ENCODE measurements at places on chromosomes 4 and X.

DNA sequence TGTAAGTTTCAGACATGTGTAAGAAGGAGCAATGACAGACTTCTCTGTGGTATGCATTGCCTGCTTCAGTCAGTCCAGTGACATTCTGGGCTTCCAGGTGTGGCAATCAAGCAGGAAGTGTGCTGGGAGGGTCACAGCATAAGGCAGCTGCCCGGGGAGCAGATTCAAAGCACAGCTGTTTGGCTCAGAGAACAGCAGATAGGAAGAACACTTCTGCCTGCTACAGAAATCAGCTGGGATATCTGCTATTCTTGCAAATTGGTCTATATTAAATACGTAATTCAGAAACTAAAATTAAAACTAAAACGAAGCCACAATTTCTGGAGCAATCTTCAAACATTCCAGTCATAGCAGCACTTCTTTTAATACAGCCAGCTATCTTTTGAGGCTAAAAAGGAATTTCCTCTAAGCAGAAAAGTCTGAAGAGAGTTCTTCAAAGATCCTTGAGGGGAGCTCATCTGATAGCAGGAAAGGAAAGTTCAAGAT is 47.5 kb upstream of the GALNT7 start:
- no peak for DNase-seq

GRCh38 chr4:19472666-19473065 is 779.0 kb upstream of the SLIT2 start:
- DNase-seq = no peak

DNA sequence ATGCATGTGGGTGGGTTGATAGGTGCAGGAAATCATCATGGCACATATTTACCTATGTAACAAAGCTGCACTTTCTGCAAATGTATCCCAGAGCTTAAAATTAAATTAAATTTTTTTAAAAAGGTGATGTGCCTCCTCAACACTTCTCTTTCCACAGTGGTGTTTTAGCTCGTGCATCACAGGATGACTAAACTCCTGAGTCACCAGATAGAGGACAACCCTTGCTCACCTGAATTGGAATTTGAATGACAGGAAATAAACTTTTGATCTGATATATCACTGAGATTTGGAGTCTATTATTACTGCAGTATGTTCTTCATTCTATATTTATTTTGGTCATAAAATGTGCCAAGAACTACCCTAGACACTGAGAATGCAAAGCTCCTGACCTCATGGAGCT is 185.3 kb downstream of the MAPK10 start:
- DNase-seq = no peak

GRCh38 chr4:181752516-181752915 is 490.7 kb upstream of the TENM3 start:
- no peak for DNase-seq

DNA sequence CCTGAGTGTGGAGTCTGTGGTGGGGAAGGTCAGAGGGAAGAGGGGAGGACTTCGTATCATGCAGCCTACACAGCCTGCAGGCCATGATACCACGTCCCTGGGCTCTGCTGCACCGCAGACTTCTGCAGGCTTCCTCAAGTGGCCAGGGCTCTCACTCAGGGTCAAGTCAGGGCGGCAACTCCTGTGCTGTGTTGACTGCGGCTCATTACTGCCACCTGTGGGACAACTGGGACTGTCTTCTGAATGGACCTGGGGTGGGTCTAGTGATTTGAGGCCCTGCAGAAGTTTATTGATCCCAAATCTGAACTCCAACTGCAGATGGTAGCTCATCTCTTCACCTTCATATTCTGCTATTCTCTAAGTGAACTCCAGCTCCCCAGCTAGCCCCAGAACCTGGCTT is 167.1 kb downstream of the NSUN7 start:
- peak; percentile 6 for DNase-seq

DNA sequence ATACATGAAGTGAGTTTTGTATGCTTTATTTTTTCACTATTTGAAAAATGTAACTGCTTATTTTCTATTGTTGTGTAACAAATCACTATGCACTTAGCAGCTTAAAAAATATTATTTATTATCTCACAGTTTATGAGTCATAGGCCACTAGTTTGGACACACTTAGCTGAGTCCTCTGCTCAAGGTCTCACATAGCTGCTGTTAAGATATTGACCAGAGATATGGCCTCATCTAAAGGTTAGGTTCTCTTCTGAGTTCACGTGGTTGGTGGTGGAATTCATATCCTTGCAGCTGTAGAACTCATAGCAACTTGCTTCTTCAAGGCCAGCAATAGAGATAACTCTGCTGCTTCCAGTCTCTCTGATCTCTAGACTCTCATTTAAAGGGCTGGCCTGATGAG is 534.4 kb downstream of the SPRY1 start:
- no peak for DNase-seq

GRCh38 chr4:107278791-107279483 is 242.8 kb upstream of the DKK2 start:
- no peak for DNase-seq

DNA sequence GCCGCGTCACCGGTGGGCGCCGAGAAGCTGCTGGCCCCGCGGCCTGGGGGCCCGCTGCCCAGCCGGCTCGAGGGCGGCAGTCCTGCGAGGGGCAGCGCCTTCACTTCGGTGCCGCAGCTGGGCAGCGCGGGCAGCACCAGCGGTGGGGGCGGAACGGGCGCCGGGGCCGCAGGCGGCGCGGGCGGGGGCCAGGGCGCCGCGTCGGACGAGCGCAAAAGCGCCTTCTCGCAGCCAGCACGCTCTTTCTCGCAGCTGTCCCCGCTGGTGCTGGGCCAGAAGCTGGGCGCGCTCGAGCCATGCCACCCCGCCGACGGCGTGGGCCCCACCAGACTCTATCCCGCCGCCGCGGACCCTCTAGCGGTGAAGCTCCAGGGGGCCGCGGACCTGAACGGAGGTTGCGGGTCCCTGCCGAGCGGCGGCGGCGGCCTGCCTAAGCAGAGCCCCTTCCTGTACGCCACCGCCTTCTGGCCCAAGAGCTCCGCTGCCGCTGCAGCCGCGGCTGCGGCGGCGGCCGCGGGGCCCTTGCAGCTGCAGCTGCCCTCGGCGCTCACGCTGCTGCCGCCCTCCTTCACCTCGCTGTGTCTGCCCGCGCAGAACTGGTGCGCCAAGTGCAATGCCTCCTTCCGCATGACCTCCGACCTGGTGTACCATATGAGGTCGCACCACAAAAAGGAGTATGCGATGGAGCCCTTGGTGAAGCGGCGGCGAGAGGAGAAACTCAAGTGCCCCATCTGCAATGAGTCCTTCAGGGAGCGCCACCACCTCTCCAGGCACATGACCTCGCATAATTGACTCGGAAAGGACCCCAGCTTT is 5.6 kb downstream of the PRDM8 start:
- peak; percentile 60 for DNase-seq

DNA sequence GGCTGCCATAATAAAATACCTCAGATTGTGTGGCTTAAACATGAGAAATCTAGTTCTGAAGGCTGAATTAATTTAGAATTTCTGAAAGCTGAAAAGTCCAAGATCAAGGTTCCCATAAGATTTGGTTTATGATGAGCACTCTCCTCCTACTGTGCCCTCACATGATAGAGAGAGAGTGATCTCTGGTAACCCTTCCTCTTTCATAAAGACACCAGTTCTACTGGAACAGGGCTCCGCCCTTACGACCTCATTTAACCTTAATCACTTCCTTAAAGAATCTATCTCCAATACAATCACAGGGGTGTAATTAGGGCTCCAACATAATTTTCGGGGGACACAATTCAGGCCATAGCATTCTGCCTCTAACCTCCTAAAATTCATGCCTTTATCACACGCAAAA is 194.0 kb upstream of the MAB21L2 start:
- DNase-seq = no peak

DNA sequence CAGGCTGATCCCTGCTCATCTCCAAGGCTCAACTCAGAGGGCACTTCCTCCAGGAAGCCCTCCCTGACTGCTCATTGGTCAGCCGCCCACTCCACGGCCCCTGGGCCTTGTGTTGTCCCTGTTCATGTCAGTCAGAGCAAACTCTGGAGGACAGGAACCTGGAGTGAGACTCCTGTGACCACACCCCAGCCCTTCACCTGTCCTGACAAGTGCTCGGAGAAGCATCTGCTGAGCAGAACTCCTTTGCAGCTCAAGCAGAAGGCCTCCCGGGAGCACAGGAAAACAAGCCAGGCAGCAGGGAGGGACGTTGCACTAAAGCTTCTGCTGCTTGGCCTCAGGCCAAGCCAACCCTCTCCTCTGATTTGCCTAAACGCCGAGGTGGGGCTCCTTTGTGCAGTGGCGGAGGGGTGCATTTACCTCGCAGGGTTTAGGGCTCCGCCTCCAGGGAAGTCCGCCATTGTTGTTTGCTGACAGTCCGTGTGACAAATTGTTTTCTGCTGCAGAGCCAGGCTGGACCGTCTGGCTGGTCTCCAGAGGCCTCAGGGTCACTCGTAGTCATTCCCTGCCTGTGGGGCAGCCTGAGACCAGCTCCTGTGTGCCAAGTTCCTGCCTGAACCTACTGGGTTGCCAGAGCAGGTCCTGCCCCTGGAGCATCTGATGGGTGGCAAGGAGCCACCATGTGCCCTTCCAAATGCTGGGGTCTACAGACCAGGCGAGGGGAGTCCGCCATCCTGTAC is 61.8 kb downstream of the C4orf50 start:
- DNase-seq = no peak

- DNase-seq = peak; percentile 65
Observed at GRCh38 chr4:76984127-76984526, 34.6 kb downstream of the SEPTIN11 start.

DNA sequence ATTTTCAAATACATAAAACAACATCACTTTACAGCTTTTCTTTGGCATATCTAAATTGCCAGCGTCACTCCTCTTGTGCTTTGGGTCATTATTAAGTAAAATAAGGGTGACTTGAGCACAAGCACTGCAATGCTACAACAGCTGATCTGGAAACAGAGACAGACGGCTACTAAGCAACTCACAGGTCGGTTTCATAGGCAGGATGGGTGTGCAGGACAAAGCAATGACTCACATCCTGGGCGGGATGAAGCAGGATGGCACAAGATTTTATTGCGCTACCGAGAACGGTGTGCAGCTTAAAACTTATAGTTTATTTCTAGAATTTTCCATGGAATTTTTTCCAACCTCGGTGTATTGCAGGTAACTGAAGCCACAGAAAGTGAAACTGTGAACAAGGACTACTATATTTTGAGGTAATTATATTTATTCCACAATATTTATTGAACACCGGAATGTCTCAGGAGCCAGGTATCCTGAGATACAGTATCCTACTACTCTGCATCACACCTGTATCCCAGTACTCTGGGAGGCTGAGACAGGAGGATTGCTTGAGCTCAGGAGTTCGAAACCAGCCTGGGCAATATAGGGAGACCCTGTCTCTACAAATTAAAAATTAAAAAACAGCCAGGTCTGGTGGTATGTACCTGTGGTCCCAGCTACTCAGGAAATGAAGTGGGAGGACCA is 215.5 kb downstream of the APBB2 start:
- peak; percentile 32 for DNase-seq

Measured in CD4-positive, alpha-beta T cell treated with Interleukin-4 for 1 hour (primary cell).